ENCODE measurements at places on chromosomes 12 and 14.

DNA sequence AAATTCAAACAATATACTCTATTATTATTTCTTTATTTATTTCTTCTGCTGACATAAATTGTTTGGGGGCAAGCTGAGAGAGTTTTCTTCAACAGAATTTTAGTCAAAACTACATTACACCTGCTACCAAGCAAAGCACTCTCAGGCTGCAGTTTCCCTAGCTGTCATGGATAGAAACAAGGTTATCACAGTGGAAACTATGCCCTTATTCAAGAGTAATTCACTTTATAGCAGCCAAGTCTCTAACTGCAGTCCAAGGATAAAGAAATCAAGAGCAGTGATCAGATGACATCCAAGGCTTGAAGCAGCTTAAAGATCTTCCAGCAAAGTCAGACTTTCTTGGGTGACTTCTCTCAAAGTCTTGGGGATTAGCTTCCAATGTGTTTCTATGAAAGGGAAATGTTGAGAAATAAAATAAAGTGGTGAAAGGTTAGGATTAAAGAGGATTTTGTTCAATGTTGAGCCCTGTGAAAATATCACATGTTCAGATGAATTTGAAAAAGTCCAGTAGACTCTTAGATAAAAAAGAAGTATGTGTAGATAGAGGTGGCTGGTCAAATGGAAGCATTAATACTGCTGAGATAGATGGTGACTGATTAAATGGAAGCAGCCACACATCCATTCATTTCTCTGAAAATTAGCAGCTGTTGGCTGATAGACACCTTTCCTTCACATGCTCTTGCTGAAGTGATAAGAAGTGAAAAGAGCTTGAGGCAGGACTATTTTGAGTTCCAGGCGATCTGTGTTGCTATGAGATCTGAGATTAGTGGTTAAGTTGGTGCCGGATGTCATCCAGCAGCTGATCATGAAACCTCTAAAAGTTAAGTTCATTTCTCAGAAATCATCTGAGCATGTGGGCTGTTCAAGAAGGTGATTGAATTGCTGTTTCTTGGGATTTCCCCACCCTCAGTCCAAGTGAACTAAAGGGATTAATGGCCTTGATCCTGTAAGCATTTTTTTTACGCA is 257.8 kb upstream of the BTG1 start:
- DNase-seq, result no peak

DNA sequence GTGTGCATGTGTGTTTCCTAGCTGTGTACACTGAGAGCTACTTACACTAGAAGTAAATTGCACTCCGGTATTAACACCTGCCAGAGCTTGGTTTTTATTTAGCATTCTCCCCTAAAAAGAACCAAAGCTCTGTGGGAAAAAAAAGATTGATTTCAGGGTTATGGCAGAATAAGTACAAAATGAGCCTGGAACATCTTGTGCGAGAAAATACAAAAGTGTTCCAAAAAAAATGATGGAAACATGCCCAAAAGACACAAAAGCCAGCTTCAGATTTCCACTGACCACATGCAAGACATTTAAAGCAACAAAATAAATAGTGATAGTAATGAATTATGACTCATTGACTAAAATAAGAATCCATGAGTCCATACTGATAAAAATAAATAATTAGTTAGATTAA is 188.3 kb downstream of the GXYLT1 start:
- no peak for DNase-seq

- DNase-seq, result no peak
Observed at GRCh38 chr12:2417481-2418160, 364.8 kb downstream of the CACNA1C start.

DNA sequence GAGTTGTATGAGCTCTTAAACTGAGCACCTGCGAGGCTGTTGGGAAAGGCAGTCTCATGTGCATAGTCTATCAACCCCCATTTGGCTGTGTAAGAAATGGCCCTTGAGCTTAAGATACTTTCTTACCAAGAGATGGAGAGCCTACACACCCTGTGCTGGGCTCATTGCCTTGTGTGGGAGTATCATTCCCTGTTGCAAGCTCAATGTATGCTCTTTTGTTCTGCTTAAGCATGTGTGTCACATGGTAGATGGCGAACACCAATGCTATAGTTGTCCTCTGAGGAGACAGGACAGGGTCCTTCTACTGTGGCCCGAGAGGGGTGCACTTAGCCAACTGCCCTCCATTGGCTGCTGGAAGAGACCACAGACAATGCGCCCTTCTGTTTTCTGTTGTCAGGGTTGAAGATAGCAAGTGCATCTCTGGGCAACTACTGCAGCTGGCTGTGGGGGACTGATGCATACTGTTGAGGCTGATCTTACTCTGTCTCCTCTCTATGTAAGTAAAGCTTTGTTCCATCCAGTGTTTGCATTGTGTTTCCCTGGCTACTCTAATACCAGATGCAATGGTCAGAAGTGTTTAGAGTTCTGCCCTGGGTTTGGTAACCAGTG is 79.5 kb downstream of the PTPRB start:
- DNase-seq, result no peak

- DNase-seq, result no peak
Observed at GRCh38 chr14:96585672-96586013, 83.5 kb downstream of the PAPOLA start.

GRCh38 chr14:49982082-49982481 is 89.2 kb downstream of the ARF6 start:
- DNase-seq, result no peak

- DNase-seq, result no peak
Observed at GRCh38 chr12:124404162-124404784, 109.4 kb downstream of the RFLNA start.

DNA sequence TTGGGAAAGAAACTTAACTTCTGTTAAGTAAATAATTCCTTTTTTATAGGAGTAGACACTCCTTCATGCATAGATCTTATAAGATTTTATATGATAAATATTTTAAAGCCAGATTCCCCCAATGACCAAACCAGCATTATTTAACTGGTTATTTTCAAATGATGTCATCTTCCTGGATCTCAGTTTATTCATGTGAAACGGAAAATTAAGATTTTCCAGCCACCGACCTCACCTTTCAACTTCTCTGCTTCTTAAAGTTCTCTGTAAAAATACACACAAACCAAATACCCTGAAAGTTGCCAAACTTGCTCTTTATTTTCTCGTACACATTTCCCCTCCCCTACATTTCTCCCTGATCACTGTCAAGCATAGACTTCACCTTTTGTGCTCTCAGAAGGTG is 364.2 kb downstream of the GALC start:
- no peak for DNase-seq

DNA sequence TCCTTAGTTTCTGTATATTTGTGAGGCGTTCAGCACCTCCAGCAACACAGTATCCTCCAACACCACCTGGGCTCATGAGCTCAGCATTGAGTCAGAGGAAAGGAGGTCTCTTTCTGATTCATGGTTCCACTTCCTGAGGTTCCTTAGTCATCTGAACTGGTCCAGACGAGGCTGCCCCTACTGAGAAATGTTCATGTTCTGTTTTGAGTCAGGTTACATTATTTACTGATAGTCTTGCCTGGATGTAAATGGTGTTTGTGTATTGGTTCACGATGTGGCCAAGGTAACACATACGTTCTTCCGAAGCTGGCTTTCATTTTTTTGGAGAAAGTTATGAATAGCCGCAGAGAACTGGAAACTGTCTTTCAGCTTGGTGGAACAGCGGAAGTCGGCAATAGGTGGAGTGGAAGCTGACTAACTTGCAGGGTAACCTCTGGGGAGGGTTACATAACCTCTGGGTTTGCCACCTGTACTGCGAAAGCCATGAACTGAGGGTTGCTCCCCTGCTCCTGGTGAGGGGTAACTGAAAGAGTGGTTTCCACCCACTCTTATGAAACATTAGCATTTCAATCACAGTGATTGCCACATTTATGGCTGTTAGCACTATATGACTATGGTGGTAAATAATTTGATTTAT is 42.2 kb upstream of the MANSC4 start:
- DNase-seq, result peak; percentile 99

DNA sequence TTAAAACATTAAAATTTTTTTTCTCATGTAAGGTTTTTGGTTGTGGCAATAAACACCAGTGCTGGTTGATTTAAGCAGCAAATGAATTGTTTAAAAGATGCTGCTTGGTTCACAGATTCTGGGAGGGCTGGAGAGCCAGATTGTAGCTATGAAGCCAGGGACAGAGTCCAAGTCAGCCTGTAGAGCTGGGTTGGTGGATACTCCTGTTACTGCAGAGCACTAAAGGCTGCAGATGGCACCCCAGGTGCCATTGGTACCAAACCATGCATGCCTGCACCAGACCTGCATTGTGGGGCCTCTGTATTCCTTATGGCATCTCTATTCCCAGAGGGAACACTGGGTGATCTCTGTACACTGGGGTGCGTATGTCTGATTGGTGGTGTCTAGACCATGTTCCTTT is 113.3 kb downstream of the SNAPC1 start:
- no peak for DNase-seq

- no peak for DNase-seq
Observed at GRCh38 chr14:61737915-61738314, 24.3 kb upstream of the SNAPC1 start.

DNA sequence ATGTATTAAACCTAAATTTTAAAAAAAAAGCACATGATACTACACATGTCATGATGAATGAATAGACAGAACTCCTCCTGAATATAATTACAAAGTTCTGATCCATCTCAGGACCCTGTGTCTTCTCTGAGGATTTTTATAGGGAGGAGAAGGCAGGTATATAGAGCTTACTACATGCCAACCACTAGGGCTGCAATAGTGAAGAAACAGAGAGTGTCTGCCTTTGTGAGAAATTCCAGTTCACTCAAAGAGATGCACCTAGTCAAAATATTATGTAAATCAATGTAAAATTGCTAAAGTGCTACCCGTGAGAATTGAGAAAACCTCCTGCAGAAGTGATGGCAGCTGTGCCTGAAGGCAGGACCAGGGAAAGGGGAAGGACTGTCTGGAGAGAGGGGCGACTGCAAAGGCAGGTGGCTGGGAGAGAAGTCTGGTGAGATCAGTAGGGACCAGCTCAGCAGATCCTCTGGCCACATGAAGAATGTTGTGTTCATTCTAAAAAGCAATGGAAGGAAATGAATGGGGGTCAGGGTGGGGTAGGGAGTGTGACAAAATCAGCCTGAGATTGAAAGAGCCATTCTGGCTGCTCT is 15.1 kb downstream of the ABHD4 start:
- DNase-seq, result no peak

DNA sequence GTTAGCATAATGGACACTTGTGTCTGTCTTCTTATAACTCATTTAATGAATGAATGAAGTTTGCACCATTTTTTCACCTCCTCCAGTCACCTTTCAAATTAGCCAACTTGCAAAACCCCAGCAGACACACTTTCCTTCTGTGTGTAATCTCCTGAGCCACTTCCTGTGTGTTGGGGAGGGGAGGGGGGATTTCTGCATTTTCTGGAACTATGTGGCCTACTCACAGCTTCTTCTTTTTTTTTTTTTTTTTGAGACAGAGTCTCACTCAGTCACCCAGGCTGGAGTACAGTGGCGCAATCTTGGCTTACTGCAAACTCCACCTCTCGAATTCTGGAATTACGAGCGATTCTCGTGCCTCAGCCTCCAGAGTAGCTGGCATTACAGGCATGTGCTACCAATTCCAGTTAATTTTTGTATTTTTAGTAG is 4.1 kb upstream of the SERPINA1 start:
- DNase-seq, result no peak

GRCh38 chr14:101125719-101126651 is 222.5 kb upstream of the RTL1 start:
- no peak for DNase-seq

- no peak for DNase-seq
Observed at GRCh38 chr14:24283796-24284460, 12.5 kb upstream of the RABGGTA start.

GRCh38 chr12:53299101-53299453 is 418 bp upstream of the MYG1 start:
- DNase-seq, result no peak

DNA sequence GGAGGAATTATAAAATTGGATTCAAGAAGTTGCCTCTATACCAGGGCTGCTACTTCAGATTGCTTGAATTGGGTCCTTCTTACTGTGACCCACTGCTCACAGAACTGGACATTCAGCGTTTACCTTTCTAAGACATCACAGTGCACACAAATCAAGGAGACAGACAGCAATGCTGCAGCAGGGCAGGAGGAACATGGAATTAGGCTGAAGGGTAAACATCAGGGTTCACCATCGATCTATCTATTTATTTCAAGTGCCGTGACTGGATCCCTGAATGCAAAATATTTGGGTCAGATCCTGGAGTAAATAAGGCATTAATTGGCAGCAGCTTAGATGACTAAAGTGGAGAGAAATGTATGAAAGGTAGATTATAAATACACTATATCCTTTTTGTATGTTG is 76.9 kb upstream of the HMGA2 start:
- no peak for DNase-seq

DNA sequence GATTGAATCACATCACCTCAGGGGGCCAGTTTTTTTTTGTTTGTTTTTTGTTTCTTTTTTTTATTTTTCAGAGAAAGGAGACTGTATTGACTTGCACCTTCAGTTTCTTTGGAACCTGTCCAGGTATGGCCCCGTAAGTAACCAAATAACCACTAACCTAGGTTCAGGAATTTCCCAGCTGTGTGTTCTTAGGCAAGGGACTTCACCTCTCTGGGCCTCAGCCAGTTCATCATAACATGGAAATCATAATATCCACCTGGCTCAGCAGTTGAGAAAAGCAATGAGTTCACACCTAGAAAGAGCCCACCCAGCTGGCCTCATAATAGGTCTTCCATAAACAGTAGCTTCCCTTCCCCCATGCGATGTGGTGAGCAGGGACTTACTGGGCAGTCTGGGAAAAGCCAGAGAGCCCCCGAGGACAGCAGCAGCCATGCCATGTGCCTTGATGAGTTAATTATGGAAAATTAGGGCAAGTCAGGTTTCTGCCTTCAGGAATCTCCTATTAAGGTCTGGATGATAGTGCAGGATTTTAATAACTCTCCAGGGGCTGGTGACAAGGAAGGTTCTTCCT is 27.4 kb upstream of the WSCD2 start:
- no peak for DNase-seq

- no peak for DNase-seq
Observed at GRCh38 chr14:103317976-103318580, 16.0 kb upstream of the EIF5 start.

GRCh38 chr12:131794061-131794460 is 34.1 kb upstream of the MMP17 start:
- DNase-seq, result no peak

GRCh38 chr14:58881433-58881832 is 243.7 kb downstream of the DACT1 start:
- DNase-seq, result no peak

GRCh38 chr12:91967590-91967989 is 178.1 kb downstream of the BTG1 start:
- no peak for DNase-seq

GRCh38 chr12:110829308-110829707 is 17.5 kb upstream of the CCDC63 start:
- no peak for DNase-seq

- peak; percentile 5 for DNase-seq
Observed at GRCh38 chr12:114955414-114956014, 271.5 kb upstream of the TBX3 start.

Data from foreskin keratinocyte (primary cell).